ENCODE measurements at places on chromosomes 16 and 17.

DNA sequence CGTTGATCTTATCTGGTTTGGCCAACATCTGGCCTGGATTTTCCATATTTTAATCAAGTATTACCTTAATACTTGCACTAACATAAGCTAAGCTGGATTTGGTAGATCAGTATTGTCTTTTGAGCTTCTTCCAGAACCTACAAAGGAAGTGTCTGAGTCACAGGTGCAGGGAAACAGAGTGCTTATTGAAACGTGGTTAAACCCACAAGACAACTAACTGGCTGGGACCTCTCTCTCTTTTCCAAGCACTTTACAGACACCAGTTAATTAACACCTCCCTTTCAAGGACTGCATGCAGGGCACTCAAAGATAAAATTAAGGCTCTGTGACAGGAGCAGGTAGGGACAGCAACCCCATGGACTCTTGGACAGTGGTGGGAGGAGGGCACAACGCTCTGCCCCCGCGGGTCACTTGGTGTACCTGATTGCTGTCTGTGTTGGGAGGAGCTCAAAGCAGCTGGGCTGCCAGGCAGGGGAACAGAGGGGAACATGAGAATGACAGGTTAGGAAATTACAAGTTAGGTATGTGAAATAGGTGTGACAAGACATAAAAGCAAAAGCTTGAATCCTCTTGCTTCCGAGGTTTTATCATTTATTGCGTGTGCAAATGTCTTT is 133.7 kb upstream of the MON1B start:
- no peak for DNase-seq

DNA sequence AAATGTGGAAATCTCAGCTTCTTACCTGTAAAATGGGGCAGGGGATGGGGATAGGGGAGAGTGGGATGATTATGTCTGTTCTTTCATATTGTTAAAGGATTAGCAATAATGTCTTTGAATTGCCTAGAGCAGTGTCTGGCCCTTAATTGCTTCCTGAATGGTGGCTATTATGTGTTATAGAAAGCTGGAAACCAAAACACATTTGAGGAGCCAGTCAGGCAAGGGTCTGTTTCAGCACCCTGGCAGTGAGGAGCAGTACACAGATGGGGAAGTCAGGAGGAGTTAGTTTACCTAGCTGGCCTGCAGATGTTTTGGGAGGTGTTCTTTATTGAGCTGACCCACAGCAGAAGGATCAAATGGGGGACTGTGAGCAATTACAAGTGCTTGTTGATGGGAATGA is 63.0 kb downstream of the NUP93 start:
- DNase-seq, result no peak

DNA sequence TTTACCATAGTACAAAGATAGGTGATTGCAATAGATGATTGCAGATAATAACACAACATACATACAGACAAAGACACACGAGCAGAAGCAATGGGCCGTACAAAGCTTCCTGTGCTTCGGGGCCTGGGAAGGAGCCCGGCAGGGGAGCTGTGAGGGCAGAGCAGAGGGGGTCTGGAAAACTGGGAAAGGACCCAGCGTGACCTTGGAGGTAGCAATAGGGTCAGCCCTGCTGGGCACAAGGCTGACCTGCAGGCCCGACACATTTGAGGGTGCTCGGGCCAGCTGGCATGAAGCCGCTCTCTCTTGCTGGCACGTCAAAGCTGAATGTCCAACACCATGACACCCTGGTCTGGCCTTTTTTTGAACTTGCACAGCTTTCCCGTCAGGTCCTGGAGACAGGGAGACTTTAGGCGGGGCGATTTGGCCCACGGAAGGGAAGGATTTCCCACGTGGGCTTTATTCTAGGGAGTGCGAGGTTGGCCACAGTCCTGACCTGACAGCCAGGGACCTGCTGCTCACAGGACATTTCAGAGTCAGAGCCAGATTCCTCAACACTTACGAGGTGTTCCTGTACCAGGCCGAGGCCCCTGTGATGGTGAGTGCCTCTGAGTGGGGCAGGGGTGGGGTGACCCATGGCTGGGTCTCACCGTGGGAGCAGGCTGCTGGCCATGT is 83.2 kb downstream of the NTN1 start:
- DNase-seq, result no peak

GRCh38 chr16:68910051-68910450 is 66.7 kb downstream of the TANGO6 start:
- no peak for DNase-seq

DNA sequence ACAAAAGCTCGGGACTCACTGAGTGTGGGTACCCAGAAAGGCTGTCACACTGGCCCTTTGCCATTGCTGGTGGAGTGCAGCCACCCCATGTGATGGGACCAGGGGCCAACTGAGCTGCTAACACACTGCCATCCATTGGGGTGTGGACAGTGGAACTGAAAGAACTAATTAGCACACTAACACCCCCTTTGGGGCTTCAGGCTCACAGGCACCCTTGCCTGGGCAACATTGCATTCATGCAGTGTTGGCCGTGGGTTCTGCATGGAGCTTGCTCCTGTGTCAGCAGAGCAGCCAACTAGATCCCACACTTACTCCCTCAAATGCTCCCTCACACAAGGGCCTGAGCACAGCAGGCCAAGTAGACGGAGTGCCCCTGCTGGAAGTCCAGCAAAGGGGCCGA is 476.0 kb upstream of the ASIC2 start:
- DNase-seq, result no peak

GRCh38 chr16:72645538-72645937 is 402.4 kb downstream of the ZFHX3 start:
- DNase-seq, result no peak

GRCh38 chr17:37405955-37406634 is 541 bp downstream of the ACACA start:
- DNase-seq, result no peak

DNA sequence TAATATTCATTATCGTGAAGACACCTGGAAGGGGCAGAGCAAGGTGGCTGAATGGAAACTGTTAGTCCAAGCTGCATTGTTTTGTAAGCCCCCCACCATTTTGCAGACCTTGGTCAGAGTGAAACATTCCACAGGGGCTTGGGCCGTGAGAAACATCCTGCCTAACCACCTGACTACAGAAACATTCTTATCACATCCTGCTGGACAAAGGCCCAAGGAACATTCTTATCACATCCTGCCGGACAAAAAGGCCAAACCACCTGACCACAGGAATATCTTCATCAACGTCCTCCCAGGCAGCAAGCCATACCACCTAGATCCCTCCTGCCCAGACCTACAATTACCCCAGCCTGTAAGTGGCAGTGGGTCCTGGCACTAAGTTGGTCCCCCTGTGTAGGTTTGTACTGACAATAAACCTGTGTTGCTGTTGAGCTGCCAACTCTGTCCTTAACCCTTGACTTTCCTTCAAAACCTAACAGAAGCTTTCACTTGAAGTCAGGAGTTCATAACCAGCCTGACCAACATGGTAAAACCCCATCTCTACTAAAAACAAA is 19.6 kb downstream of the ATF7IP2 start:
- no peak for DNase-seq

DNA sequence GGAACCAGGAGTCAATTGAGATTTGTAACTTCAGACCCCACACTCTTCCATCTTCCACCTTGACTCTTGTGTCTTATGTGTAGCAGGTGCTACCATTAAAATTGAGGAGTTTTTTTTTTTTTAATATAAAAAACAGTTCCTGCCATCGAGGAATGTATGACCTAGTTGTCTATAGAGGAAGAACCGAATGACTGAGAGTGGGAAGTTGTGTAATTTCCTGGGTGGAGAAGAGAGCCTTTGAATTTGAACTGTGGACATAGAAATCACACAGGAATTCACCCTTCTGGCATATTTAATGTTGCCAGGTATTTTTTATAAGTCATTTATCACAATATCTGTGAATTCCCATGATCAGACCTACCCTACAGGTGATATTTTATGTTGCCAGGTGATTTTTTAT is 22.0 kb downstream of the SP2 start:
- no peak for DNase-seq

GRCh38 chr17:57560319-57560705 is 184.8 kb downstream of the CCDC182 start:
- DNase-seq, result no peak

GRCh38 chr17:16354585-16354984 is 1.3 kb upstream of the CENPV start:
- no peak for DNase-seq

DNA sequence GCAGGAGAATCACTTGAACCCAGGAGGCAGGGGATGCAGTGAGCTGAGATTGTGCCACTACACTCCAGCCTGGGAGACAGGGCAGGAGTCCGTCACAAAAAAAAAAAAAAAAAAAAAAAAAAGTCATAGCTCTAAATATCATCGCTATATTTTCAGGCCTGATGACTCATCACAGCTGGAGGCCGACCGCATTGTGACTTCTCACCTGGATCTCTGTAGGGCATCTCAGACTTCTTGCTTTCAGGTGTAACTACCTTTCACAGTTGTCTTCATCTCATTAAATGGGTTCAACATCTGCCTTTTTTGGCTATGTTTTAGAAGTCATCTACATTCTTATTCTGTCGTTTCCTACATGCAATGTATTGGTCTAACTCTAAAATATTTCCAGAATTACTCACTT is 353.1 kb upstream of the MON1B start:
- DNase-seq, result no peak

DNA sequence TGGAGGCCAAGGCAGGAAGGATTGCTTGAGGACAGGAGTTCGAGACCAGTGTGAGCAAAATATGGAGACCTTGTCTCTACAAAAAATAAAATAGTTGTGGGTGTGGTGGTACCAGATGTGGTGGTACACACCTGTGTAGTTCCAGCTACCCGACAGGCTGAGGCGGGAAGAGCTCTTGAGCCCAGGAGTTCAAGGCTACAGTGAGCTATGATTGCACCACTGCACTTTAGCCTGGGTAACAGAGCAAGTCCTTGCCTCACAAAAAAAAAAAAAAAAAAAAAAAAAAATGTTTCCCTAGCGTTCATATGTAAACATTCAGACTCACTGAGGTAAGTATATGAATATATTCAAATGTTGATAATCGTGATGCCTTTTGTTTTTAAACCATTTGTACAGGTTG is 39.5 kb downstream of the CLUH start:
- DNase-seq, result no peak

DNA sequence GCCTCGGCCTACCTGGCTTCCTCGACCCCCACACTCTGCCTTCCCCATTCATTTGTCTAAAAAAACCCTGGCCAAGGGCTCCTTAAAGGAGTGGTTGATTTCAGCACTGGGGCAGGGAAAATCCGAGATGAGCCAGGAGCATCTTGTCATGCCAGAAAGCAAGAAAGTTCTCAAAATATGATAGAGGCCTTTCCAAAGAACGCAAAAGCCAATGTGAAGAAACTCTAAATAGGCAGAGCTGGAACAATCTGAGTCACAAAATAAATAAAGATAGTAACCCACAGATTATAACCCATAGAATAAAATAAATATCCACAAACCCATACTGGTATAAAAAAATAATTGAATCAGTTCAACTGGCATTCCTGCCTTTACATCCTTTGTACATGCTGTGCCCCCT is 192.3 kb upstream of the SALL1 start:
- no peak for DNase-seq

DNA sequence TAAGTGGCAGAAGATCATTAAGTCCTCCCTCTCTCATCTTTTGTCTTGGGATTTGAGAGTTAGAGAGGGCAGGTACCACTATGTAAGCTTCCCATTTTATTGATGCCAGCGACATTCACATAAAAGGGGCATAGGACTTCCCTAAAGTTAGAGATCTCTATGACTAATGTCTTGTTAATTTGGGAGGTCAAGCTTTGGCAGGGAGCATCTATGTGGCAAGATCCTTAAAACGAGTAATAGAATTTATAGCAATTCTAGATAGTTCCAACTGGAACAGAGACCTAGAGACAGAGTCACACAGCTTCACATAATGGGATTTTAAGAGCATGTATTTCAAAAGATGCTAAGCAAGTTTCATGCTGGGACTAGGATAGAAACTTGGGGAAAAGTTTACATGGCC is 308.0 kb downstream of the MAP2K6 start:
- no peak for DNase-seq

GRCh38 chr17:29710520-29710884 is 87.8 kb upstream of the CORO6 start:
- no peak for DNase-seq

- DNase-seq, result no peak
These were observed 47.5 kb downstream of the CNOT1 start for GRCh38 chr16:58582133-58582532.

DNA sequence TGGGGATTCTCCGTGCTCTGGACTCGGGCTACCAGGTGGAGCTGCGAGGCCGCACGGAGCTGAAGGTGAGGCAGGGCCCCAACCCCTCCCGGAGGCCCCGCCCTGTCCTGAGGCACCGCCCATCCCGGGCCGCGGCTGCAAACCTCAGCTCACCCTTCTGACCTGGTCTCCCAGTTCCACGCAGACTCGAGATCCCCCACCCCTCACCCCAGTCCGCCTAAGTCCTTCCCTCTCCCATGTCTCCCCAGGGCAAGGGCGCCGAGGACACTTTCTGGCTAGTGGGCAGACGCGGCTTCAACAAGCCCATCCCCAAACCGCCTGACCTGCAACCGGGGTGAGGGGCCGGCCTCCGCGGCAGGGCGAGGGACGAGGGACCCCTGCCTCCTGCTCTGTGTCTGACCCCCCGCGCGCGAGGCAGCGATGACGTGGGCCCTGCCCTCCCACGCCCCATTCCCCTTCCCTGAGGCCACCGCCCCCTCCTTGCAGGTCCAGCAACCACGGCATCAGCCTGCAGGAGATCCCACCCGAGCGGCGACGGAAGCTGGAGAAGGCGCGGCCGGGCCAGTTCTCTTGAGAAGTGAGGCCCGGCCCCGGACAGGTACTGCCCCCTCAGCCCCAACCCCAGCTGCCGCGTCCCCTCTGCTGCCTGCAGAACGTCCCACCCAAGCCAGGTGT is 13.7 kb downstream of the GUCY2D start:
- DNase-seq, result no peak

- no peak for DNase-seq
These were observed 26.8 kb upstream of the PIK3R6 start for GRCh38 chr17:8894202-8894671.

DNA sequence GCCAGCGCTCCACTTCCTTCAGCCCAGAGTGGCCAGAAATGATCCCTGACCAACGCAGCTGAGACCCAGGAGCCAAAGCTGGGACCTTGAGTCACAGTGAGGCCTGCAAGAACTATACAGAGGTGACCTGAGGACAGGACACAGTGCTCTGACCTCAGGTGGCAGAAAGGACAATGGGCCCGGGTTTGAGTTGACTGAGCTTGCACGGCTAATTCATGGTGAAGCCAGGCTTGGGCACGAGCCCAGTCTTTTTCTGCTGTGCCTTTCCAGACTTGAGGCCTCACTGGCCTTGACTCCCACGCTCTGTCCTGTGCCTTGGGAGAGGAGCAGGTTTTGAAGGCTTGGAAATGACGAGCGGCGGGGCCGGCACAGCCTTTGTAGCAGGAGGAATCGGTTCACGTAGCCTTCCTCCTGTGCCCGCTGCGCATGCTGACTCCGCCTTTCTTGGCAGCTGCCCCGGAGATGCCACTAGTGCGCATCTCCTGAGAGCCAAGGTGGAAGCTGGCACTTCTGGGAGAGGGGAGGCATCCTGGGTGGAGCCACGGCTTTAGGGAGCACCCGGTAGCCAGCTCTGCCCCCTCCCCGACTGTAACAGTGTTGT is 34.9 kb downstream of the NDEL1 start:
- DNase-seq, result no peak

All from bone marrow (tissue), 2 donors.